Activated T-cell treated with anti-CD3 and anti-CD28 coated beads, Interleukin-2, amount 50 U/mL, for 4 hours (primary cell): ENCODE measurements at places on chromosomes 5 and 9. TPM values are rescaled to one million over a fixed set of nuclear protein-coding genes. Genes with fewer than 3 reads are reported as not detected.

The LECT2 gene
- not detected for total RNA-seq

The TGFBR1 gene
- total RNA-seq, result 17.0 TPM

The RASGEF1C gene
- total RNA-seq, result not detected

The IFNA13 gene
- not detected for total RNA-seq

The EIF4E1B gene
- total RNA-seq, result not detected
